AG09319 (cell line): ENCODE measurements at places on chromosomes 1 and 21.

DNA sequence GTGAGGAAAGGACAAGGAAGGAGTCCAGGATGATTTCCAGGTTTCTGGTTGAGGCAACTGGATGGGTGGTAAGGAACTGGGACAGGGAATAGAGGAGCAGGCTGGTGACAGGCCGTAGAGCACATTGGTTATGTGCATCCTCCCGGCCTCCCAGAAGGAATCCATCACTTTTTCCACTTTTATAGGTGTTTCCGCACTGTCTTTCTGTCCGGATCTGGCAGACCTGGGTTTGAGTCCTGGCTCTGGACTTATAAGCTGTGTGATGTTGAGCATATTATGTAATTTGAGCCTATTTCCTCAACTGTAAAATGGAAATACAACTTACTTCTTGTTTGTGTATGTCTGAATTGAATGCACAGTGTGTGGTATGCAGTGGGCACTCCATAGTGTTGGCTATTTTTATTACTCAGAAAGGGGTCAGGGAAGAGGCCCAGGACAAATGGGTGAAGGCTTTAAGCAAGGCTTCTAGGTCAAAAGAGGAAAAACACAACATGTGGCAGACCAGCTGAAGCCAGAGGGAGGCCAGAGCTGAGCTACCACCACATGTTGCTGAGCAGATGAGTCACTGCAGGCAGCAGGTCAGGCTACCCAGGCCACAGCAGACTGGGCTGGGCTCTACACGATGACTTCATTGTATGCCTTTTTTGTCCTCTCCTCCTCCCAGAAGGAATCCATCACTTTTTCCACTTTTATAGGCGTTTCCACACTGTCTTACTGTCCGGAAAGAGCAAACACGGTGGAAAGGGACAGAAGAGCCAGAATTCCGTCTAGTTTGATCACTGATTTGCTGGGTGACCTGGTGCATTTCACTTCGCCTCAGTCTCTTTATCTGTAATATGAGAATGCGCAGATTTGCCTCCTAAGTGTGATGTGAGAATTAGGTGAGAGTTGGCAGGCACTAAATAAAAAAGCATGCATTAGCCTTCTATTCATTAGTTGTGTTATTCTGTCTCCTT, 791 bp upstream of the MAST2 start:
- peak; percentile 89 for DNase-seq

DNA sequence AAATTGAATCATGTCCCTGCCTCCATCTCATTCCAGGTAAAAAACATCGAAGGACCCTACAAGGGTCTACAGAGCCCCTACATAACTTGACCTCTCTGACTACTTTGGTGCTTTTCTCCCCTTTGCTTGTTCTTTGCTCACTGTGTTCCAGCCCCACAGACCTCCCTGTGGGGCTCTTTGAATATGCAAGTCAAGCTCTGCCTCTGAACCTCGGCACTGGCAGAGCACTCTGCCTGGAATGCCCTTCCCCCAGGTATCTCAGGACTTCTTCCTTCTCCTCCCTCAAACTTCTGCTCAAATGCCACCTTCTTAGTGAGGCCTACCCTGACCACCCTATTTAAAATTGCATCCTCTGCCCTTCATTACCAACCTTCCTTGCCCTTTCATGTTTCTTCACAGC, 87.8 kb upstream of the CD34 start:
- no peak for DNase-seq

DNA sequence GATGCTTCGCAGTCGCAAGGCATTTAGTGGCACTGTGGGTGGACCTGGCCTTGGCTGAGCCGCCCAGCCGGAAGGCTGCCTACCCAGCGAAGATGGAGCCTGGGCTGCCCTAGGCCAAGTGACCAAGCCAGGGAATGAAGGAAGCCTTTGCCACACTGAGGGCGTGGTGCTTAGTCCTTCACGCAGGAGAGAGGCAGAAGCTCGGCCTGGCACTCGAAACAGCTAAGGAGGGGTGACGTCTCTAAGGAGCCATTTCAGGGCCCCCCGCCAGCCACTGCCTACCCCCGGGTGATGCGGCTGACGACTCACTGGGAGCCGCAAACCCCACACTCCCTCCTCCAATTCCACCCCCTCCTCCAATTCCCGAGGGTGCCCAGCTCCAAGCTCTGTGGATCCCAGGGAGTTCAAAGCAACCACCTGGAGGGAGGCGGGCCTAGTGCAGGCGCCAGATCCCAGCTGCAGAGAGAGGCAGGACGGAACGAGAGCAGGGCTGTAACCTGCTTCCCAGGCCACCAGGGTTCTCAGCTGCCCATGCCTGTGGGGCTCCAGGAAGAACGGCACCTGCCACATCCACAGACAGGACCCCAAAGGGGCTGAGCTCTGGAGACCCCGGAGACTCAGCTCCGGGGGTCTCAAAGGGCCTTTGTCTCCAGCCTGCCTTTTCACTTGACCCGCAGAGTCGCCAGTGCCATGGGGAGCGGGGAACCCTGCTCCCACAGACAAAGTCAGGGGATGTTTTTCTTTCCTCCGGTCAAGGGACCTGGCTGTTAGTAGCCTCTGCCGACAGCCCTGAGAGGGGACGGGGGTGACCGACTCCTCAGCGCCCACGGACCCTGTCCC, 75.8 kb downstream of the ARHGEF16 start:
- no peak for DNase-seq

DNA sequence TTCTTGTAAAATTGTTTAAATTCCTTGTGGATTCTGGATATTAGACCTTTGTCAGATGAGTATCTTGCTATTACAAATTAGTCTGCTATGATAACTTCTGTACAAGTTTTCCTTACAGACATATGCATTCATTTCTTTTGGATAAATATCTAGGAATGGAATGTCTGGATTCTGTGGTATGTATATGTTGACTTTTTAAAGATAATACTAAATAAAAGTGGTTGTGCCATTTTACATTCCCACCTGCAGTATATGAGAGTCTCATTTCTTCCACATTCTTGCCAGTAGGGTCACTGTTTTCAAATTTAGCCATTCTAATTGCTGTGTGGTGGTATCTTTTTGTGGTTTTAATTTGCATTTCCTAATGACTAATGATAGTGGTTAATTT, 53.9 kb downstream of the SYDE2 start:
- no peak for DNase-seq

GRCh38 chr1:172416496-172417035, 3.9 kb upstream of the C1orf105 start:
- DNase-seq, result no peak

DNA sequence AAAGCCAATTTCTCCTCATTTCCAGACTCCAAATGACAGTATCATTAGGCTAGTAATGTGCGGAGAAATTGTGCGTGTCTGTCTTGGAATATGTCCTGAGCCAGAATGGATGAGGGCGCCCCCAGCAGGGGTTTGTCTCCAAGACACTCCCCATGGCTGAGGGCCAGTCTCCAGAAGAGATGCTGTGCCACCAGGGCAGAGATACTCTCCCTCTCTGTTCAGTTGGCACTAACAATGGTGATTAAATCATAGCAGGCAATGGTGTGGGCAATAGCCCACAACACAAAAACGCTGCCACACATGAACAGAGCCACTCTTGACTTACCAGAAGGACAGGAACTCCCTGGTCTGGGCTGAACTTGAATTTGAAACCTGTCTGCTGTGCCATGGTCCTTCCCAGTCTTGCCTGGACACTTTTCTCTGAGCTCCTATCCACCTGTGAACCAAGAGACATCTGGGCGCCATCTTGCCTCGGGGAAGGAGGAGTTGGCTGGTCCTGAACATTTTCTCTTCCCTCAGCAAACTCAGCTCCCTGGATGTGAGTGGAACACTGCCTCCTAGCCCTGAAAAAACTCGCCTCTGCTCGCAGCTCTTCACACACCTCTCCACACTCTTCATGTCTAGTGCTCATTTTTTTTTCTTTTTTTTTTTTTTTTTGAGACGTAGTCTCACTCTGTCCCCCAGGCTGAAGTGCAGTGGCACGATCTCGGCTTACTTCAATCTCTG, 14.8 kb upstream of the ADGRB2 start:
- no peak for DNase-seq

GRCh38 chr21:35358008-35358407, 308.9 kb upstream of the RUNX1 start:
- DNase-seq, result no peak

GRCh38 chr1:41559331-41559730, 74.8 kb upstream of the EDN2 start:
- no peak for DNase-seq

- DNase-seq, result no peak
These were observed 145.3 kb downstream of the PCBP3 start for GRCh38 chr21:45788637-45789506.

DNA sequence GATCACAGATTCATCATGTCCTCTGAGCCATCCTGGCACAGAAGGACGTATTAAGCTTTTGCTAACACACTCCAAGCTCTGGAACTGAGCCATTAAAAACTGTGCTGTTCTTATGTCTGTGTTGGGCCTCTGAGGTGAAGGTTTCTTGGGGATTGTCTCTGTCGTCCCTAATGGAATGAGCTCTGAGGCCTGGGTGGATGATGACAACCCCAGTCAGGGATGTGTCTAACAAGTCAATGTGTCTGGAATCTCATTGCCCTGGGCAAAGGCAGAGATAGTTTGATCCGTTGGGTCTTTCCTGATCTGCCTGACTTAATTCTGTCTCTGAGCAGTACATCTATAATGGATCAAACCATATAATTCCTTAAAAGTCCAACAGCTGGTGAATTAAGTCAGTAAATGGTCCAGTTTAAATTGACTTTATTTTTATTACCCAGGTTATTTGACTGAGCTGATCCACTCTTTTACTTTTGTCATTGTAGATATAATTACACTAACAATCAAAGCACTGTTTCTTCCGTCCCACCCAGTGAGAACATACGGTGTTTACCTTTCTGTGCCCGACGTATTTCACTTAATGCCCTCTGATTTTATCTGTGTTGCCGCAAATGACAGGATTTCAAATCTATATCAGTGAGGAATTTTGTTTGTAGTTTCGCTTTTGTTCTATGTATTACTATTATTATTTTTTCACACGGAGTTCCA, 38.8 kb upstream of the OR2B11 start:
- DNase-seq, result no peak

DNA sequence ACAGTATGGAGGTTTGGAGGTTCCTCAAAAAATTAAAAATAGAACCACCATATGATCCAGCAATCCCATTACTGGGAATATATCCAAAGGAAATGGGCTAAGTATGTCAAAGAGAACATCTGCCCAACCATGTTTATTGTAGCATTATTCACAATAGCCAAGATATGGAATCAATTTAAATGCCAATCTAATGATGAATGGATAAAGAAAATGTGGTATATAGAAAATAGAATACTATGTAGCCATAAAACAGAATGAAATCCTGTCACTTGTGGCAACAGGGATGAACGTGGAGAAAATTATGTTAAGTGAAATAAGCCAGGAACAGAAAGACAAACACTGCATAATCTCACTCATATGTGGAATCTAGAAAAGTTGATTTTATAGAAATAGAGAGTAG, 201.7 kb upstream of the AJAP1 start:
- DNase-seq, result no peak

DNA sequence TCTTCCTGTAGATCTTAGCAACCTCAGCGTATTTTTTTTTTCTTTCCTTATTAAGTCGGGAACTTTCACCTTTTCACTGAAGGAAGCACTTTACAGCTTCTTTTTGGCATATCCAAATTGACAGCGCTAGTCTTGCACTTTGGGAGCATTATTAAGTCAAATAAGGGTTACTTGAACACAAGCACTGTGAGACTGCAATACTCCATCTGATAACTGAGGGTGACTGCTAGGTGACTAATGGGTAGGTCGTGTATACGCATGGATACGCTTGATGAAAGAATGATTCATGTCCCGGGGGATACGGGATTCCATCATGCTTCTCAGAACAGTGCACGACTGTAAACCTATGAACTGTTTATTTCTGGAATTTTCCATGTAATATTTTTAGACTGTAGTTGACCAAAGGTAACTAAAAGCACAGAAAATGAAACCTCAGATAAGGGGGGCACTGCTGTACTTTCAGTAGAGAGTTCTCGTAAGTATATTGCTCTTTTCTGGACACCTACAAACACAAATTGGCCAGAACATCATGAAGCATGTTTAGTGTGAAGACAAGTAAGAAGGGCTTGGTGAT, 364.7 kb downstream of the SMYD3 start:
- DNase-seq, result peak; percentile 80
